ENCODE measurements at places on chromosomes 16 and 17.

- DNase-seq: no peak
These were observed 32.0 kb upstream of the MRPS23 start for GRCh38 chr17:57881783-57882351.

DNA sequence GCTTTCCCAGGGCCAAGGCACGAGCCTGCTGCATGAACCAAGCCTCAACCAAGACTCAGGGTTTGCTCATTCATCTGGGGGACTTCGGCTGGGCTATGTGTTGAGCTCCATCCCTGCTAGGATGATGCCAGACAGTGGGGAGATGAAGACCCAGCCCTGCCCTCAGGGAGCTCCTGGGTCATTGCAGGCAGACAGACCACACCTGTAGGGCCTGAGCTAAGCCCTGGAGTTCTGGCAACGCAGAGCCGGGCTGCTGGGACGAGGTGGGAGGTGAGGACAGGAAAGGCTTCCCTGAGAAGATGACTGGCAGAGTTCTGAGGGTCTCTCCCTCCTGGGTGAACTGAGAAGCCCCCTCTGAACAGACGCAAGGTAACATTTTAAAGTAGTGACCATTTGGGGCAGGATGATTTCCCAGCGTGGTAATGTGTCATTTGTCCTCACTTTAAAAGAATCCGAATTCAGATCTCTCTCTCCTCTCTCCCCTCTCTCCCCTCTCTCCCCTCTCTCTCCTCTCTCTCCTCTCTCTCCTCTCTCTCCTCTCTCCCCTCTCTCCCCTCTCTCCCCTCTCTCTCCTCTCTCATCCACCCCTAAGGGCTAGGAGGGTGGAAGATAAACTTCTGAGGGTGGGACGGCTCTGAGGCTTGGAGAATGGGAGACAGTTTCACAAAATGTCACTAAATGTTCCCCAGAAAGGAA lies 98.4 kb downstream of the MGAT5B start:
- no peak for DNase-seq

DNA sequence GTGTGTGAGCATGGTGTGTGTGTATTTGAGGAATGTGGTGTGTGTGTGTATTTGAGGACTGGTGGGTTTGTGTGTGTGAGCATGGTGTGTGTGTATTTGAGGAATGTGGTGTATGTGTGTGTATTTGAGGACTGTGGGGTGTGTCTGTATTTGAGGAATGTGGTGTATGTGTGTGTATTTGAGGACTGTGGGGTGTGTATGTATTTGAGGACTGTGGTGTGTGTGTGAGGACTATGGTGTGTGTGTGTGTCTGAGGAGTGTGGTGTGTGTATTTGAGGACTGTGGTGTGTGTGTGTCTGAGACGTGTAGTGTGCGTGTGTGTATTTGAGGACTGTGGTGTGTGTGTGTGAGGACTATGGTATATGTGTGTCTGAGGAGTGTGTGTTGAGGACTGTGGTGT lies 18.0 kb upstream of the CACNG1 start:
- DNase-seq: no peak

GRCh38 chr17:6959700-6960099 lies 36.1 kb upstream of the ALOX12 start:
- DNase-seq: no peak

- DNase-seq: no peak
These were observed 258.8 kb downstream of the IRF8 start for GRCh38 chr16:86157616-86158247.

- DNase-seq: no peak
These were observed 195.5 kb downstream of the FTO start for GRCh38 chr16:53899431-53899830.

- no peak for DNase-seq
These were observed 51.0 kb downstream of the VAC14 start for GRCh38 chr16:70749681-70750601.

- peak; percentile 26 for DNase-seq
These were observed at the start of gene LDHD for GRCh38 chr16:75116081-75116910. TSS of gene LDHD (minus strand) at chr16:75116780. CDS start at chr16:75116720, 60 bp downstream.

GRCh38 chr17:63511331-63511730 lies 11.8 kb upstream of the KCNH6 start:
- no peak for DNase-seq

DNA sequence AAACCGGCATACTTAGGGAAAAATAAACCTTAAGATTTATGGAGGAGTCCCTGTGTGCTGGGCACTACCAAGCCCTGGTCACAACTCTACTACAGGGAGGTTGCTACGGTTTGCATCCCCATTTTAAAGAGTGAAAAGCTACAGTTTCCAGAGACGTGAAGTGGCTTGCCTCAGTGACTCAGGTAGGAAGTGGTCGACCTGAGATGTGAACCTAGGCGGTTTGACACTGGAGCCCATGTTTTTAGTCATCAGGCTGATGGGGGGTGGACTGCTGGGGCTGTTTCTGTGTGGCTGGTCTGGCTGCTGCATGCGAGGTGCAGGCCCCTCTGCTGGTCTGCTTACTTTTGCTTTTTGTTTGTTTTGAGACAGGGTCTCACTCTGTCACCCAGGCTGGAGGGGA lies 6.6 kb downstream of the COX6A2 start:
- no peak for DNase-seq

DNA sequence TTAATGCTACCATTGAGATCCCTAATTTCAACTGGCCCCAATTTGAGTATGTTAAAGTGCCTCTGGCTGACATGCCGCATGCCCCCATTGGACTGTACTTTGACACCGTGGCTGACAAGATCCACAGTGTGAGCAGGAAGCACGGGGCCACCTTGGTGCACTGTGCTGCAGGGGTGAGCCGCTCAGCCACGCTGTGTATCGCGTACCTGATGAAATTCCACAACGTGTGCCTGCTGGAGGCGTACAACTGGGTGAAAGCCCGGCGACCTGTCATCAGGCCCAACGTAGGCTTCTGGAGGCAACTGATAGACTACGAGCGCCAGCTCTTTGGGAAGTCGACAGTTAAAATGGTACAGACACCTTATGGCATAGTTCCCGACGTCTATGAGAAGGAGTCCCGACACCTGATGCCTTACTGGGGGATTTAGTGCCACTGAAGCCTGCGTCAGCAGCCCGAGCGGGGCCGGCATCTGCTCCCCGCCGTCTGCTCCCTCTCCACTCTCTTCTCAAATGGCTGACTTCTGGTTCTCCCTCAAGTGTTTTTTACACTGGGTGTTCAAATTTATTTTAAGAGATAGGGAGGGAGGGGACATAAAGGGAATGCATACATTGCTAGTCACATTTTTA lies 22.9 kb downstream of the DUSP14 start:
- no peak for DNase-seq

DNA sequence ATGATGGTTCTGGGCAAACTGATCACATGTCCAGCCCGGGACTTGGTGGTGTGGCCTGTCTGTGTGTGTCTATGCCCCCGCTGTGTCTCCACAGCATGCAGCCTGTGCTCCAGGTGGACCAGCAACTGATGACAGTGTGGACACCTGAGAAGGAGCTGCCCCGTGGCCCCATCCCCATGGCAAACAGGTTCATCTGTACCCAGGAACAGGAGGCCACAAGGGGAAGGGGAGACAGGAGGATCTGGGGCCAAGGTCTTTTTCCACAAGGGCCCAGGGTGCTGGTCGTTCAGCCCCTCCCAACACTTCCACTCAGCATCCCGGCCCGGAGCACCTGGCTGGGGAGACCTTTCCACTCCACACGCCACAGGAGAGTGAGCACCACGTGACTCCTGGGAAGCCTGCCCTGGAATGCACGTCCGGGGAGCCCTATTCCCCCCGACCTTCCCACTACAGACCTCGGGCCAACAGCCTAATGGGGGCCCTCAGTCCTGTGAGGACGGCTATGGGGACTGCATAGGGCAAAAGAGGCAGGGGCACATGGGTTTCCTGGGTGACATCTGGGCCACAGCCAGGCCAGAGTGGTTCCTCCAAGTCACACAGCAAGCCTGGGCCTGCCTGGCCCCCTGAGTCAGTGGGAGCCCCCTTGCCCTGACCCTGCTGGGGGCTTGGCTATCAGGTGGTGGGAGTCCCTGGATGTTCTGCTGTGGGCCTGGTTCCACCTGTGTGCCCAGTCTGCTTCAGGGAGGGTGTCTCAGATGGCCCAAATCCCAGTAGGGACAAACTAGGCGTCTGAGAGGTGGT lies 20.8 kb upstream of the NXPH3 start:
- no peak for DNase-seq

GRCh38 chr16:65509172-65509571 lies 387.3 kb upstream of the CDH11 start:
- no peak for DNase-seq

All from DMS53 (cell line).